ENCODE measurements at places on chromosomes 12 and 14. TPM values are rescaled to one million over a fixed set of nuclear protein-coding genes. Genes with fewer than 3 reads are reported as not detected.

ACOT6 gene
- not detected for total RNA-seq

BICDL1 gene
- total RNA-seq, result 134 TPM

KRT78 gene
- not detected for total RNA-seq

CLEC2A gene
- not detected for total RNA-seq

ALDH2 gene
- total RNA-seq, result 1.7 TPM

STAC3 gene
- 2.6 TPM for total RNA-seq

- DNase-seq, result peak; percentile 34
- H3K36me3 ChIP-seq, result no peaks in the 10 kb centered on the region
- peak overlapping the region; percentile 29 for H3K4me3 ChIP-seq
- peak overlapping the region; percentile 66 for H3K27ac ChIP-seq
- no peaks in the 10 kb centered on the region for H3K27me3 ChIP-seq
These were observed 15.7 kb downstream of the FAR2 start for GRCh38 chr12:29164477-29165393.

GRCh38 chr12:96047229-96048211 is 12.1 kb upstream of the LTA4H start:
- H3K4me3 ChIP-seq, result peak overlapping the region; percentile 79
- no peak for DNase-seq
- peaks cover 41% of the 10 kb centered on the region for H3K4me1 ChIP-seq

GRCh38 chr12:65192963-65193516 is 23.7 kb downstream of the LEMD3 start:
- peaks cover 7% of the 10 kb centered on the region for H3K36me3 ChIP-seq
- H3K4me1 ChIP-seq, result peaks cover 13% of the 10 kb centered on the region
- no peak overlapping the region for H3K27ac ChIP-seq
- no peak overlapping the region for H3K4me3 ChIP-seq

DNA sequence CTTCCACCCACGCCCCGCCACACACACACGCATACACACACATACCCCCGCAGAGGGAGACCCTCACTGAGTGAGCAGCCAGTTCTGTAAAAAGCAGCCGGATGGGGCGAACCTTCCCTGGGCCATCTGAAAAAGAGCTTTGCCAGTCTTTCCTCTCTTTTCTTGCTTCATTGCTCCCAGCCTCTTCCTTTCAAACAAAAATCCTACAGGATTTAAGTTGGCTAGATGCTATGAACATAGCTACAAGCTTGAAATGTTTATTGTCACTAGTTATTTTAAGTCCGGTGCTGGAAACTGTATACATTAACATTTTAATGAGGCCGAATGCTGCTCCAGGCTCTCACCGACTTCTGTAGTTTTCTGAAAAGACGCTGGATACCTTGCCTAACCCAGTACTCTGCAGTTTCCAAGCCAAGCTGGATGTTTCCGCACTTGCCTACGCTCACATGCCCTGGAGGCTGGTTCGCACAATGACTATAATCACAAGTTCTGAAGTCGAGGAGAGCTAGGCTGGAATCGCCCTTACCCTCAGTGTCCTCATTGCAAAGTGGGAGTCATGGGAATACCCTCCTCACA is 39.2 kb downstream of the LTBP2 start:
- H3K27me3 ChIP-seq, result peaks cover 2% of the 10 kb centered on the region
- H3K4me1 ChIP-seq, result peaks cover 20% of the 10 kb centered on the region
- no peak overlapping the region for H3K4me3 ChIP-seq
- no peaks in the 10 kb centered on the region for H3K36me3 ChIP-seq
- DNase-seq, result no peak
- H3K27ac ChIP-seq, result no peak overlapping the region

DNA sequence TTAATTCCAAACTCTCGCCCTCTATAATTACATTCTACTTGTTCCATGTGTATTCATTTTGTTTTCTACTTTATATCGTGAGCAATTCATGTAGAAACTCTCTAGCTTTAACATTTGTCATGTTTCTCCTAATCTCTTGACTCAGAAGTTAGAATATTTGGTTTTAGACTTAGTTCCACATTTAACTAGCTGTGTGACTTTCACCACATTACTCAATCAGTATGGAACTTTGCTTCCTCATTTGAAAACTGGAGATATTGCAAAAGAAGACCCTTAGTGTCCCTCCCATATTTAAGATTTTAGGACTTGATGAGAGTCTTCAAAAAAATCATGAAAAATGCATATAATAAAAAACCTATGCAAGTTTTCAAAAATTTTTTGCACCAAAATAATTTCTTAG is 447.5 kb downstream of the GXYLT1 start:
- no peaks in the 10 kb centered on the region for H3K4me1 ChIP-seq
- H3K27ac ChIP-seq, result no peak overlapping the region
- H3K4me3 ChIP-seq, result no peak overlapping the region
- DNase-seq, result no peak

- no peak for DNase-seq
- no peaks in the 10 kb centered on the region for H3K27me3 ChIP-seq
- no peaks in the 10 kb centered on the region for H3K36me3 ChIP-seq
- no peak overlapping the region for H3K27ac ChIP-seq
- H3K4me3 ChIP-seq, result no peak overlapping the region
These were observed 11.4 kb downstream of the WSCD2 start for GRCh38 chr12:108140501-108140900.

DNA sequence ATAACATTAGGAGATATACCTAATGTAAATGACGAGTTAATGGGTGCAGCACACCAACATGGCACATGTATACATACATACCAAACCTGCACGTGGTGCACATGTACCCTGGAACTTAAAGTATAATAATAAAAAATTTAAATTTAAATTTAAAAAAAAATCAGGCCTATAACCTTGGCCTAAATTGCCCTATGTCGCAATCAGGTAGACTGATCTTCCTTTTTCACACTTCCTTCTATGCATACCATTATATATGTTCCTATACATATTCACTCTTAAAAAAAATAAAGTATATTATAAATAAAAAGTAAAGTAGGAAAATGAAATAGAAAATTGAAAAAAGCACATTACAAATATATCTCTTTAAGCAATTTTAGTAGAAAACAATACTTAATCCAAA is 117.7 kb upstream of the GARIN2 start:
- H3K36me3 ChIP-seq, result no peaks in the 10 kb centered on the region
- H3K27me3 ChIP-seq, result no peaks in the 10 kb centered on the region
- no peak overlapping the region for H3K4me3 ChIP-seq
- peaks cover 5% of the 10 kb centered on the region for H3K4me1 ChIP-seq
- no peak for DNase-seq

DNA sequence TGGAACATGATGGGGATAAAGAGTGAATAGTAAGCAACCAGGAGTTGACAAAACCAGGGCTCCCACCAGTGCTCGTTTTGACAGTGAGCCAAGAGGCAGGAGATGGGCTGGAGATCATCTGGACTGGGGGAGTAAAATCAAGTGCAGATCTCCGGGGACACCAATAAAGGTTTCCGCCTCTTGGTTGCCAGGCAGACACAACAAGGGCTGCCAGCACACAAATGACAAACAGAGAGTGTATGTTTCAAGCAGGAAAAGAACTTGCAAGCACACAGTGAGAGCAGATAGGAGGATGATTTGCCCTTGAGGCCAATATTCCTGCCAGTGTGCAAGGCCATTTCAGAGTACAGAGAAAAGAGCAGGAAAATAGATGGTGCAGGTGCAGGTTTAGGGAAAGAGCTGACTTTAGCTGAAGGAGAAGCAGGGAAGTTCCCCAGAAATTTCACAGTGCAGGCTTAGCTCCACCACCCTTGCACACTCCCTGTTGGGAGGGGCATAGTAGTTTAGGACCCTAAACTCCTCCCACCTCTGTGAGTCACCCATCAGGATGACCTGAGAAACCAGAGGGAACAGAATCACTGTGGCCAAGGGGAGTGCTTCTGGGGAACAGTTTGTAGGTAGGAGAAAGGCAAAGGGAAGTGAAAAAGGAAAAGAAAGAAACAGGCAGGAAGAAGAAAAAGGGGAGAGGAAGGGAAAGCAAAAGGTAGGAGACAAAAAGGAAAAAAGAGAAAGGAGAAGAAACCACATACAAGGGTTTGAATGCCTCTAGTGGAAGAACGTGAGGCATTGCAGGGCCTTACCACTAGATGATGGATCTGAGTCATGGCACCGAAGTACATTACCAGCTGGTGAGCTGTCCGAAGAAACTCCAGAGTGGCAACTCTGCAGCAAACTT is 404.4 kb downstream of the SLC6A15 start:
- no peak overlapping the region for H3K27ac ChIP-seq
- H3K4me1 ChIP-seq, result no peaks in the 10 kb centered on the region
- DNase-seq, result no peak
- no peaks in the 10 kb centered on the region for H3K36me3 ChIP-seq
- no peak overlapping the region for H3K4me3 ChIP-seq
- no peaks in the 10 kb centered on the region for H3K27me3 ChIP-seq

- H3K4me3 ChIP-seq, result peak overlapping the region; percentile 100
- no peaks in the 10 kb centered on the region for H3K27me3 ChIP-seq
- H3K36me3 ChIP-seq, result peaks cover 16% of the 10 kb centered on the region
These were observed 556 bp downstream of the TIMM9 start for GRCh38 chr14:58426670-58427280.

GRCh38 chr12:121576851-121577391 is 3.9 kb downstream of the KDM2B start:
- H3K27me3 ChIP-seq, result no peaks in the 10 kb centered on the region
- no peak overlapping the region for H3K4me3 ChIP-seq
- peak overlapping the region; percentile 23 for H3K27ac ChIP-seq
- no peak for DNase-seq
- peaks cover 48% of the 10 kb centered on the region for H3K4me1 ChIP-seq

- no peak for DNase-seq
- no peak overlapping the region for H3K27ac ChIP-seq
- H3K36me3 ChIP-seq, result no peaks in the 10 kb centered on the region
- H3K4me1 ChIP-seq, result no peaks in the 10 kb centered on the region
These were observed 630.1 kb upstream of the TMEM132C start for GRCh38 chr12:127636882-127637281.

GRCh38 chr12:90280564-90281058 is 572.0 kb upstream of the ATP2B1 start:
- no peak overlapping the region for H3K27ac ChIP-seq
- no peak overlapping the region for H3K4me3 ChIP-seq
- DNase-seq, result no peak
- no peaks in the 10 kb centered on the region for H3K4me1 ChIP-seq

DNA sequence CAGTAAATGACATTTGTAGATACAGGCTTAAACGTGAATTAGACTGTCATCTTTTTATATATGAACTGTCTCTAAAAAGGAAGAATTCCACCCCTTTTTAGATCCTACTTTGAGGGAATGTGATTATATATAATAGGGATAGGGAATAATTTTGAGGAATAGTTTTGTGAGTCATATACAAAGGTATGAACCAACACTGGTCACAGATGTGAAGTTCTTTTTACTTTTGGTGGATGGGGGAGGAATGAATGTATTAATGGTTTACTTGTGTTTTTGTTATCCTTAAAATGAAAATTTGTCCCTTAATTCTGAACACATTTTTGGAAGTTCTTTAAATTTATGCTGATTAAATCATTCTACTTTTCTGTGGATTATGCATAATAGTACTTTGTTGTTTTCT is 30.4 kb downstream of the FRS2 start:
- H3K27me3 ChIP-seq, result no peaks in the 10 kb centered on the region
- no peak overlapping the region for H3K27ac ChIP-seq
- no peak overlapping the region for H3K4me3 ChIP-seq
- H3K4me1 ChIP-seq, result peaks cover 7% of the 10 kb centered on the region
- H3K36me3 ChIP-seq, result no peaks in the 10 kb centered on the region
